Stimulated activated naive CD8-positive, alpha-beta T cell treated with anti-CD3 and anti-CD28 coated beads, Interleukin-15, amount 100 ng/mL, for 72 hours (primary cell): ENCODE measurements at places on chromosomes 2 and 18.

DNA sequence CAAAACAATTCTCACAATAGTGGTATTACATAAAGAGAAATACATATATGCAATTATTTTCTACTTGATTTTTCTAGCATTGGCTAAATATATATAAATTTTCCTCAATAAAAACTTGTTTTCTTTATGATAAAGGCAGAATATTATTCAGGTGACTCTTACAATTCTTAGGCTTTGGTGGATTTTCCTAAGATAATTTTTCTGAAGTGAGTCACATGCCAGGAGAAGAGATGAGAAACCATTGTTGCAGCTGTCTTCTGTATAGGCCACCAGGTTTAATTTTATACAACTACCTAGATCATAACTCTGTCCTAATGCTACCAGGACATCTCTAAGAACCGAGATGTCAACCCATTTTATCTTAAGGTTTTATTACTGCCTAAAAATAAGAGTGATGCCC lies 552.4 kb upstream of the CDH2 start:
- no peak for DNase-seq

DNA sequence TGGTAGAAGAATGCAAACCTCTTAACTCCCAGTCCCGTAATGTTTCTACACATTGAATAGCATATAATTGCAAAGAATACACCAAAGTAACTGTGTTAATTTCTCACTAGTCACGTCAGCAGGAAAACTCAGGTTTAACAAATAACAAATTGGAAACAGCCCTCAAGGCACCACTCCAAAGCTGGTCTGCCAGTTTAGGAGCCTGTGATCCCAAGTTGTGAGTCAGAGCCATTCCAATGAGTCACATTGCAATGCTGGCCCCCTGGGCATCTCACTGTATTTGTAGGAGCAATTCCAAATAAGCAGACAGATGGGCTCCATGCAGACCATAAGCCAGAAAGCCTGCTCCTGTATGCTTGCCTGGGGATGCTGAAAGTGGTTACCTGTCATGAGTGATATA lies 143.2 kb upstream of the SETBP1 start:
- no peak for DNase-seq

- no peak for DNase-seq
These were observed 106.0 kb downstream of the UBR3 start for GRCh38 chr2:169933124-169933711.

DNA sequence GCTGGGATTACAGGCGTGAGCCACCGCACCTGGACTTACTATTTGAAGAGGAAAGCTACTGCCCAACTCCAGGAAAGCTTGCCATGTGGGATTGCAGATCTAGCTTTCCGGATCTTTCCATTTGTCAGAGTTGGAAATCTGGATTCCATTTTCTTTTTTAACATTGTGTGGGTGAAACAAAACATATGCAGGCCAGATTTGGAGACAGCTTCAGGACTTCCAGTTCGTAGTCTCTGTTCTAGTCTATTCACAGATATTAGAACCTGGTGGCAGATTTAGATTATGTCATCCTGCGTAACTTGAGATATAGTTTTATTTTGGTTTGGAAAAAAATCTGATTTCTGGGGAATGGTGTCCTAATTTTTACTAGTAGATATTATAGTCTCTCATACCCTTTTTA lies 70.5 kb downstream of the ZNF236 start:
- no peak for DNase-seq
